Dermis microvascular lymphatic vessel endothelial cell (primary cell): ENCODE measurements at places on chromosomes 6 and 20.

- DNase-seq = peak; percentile 78
Measured at GRCh38 chr20:48722737-48723191, 105.0 kb downstream of the PREX1 start.

DNA sequence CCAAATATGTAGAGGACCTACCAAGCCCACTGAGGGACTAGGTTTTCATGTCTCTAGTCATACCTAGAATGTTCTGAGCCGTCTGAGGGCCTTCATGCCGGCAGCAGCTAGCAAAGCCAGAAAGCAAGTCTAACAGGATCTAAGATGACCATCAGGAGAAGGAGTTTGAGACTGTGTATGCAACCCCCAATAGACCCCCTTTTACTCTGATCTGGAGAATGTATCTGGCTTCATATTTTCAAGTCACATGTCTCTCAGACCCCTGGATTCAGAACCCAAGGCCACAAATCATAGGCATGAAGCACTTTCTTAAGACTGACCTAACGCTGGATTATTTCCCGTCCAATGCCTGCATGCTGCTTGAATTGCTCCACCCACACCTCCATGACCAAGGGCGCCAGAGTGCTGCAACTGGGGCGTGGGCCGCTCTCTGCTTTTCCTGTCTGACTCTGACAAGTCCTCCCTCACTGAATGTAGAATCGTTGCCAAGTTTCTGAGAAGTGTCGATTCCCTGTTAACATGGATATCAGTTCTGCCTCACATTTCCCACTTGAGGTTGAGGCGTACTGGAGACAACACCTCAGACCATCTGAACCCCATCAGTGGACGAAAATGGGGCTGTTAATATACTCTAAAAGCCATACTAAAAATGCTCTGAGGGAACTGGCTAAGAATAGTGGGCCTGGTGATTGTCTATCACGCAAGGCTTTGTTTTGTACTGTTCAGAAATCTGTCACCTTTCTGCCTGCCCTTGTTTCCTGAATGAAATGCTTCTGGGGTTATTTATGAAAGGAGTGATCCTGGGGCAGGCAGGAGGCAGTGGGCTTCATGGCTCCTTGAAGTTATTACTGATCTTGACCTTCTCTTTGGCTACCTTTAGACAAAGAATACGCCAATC lies 23.9 kb upstream of the ASXL1 start:
- DNase-seq = peak; percentile 94

DNA sequence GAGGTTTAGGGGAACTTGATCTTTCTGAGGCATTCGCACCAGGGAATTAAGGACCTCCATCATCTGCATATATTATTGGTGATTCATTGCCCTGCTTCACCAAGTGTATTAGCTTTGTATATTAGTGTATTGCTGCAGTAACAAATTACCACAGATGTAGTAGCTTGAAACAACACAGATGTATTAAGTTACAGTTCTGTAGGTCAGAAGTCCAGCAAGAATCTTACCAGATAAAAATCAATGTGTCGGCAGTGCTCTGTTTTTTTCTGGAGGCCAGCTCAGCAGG lies 65.8 kb downstream of the HMGN3 start:
- peak; percentile 13 for DNase-seq

DNA sequence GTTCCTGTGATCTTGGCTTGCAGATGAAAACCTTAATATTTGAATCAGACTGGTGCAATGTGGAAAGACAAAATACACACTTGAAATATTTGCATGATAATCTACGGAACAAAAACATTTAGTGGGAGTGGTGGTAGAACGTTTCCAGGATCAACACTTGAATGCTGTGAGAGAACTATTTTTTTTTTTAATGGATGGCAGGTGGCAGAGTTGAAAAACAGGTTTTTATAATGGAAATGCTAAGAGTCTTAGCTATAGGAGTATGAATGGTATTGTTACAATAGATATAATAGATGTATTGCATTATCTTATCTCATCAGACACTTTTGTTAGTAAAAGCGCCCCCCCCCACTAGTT lies 49.2 kb downstream of the CDKAL1 start:
- no peak for DNase-seq

- DNase-seq = no peak
Measured at GRCh38 chr6:18509871-18510643, 122.9 kb downstream of the RNF144B start.

DNA sequence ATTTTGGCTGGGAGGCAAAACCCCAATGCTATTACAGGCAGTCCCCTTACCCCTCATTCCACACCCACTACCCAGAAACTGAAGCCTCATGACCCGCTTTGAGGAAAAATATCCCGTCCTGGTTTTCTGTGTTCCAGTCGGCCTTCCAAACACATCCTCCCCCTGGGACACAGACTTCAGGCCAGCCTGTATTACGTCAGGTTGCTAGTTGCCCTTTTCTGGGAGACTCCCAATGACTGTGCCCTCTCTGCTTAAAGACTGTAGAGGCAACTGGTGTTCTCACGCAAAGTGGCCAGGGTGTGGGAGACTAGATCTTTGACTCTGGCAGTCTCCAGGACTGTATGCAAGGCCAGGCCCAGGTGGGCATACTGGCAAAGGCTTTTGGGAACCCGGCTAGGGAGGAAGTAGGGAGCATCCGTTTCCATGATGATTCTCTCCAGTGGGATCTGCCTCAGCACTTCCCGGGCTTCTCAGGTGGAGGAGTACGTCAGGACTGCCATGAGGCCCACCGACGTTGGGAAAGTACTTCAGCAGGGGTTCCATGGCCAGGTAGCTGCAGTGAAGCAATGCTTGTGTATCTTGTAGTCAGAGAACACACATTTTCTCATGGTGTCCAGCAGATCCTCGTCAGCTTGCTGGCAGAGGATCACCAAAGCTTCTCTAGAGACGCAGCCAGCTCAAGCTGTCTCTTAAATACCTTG lies 34.9 kb downstream of the DYNLT1 start:
- no peak for DNase-seq

DNA sequence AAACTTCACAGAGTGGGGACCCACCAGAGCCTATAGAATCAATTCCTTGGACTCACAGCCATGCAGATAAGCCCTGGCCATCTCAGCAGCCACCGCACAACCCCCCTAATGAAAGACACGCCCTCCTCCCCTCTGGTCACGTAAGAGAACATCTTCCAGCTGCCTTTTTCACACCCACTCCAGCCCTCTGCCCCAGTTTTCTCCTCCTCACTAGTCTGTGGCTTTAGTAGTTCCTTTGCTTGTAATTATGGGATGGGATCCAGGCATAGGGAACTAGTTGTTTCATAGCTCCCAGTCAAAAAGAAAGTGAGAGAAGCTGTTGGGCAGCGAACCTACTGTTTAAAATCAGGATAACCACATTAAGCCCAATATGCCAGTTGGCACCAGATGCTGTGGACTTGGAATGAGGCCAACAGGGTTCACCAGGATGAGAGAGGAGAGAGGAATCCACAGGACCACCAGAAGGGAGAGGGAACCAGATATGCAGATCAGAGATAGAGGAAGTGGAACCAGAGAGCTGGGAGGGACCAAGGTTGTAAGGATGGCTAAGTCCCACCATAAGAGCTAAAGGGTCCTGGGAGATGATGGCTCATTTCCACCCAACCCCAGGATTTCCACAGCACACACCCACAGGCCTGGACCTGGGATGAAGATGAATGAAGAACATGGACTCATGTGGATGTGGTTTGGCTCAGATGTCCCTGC lies 9.0 kb upstream of the BTN3A1 start:
- no peak for DNase-seq

- no peak for DNase-seq
Measured at GRCh38 chr20:36441416-36441815, 99.9 kb upstream of the MYL9 start.

DNA sequence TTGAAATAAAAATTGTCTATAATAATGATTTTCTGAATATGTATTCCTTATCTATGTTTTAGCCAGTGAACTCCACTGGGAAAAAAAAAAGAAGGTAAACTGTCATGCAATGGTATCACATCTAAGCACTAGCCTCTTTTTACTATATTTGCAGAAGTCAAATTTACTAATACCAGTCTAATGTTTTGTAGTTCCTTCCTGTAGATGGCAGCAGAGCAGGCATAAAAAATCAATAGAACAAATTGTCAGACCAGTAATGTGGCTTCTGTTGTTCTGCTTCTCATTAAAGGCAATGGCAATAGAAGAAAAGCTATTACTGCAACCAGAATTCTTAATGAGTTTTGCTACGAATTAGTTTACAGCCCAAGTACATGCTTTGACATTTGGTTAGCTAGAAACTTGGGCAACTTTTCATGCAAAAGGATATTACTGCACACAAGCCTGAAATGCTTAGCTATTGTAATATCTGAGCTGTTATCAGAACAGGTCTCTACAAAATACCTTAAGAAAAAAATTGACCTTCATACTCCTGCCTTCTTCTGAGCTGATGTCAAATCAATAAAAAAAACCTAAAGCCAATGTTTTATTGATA lies 476.9 kb downstream of the KHDRBS2 start:
- no peak for DNase-seq

DNA sequence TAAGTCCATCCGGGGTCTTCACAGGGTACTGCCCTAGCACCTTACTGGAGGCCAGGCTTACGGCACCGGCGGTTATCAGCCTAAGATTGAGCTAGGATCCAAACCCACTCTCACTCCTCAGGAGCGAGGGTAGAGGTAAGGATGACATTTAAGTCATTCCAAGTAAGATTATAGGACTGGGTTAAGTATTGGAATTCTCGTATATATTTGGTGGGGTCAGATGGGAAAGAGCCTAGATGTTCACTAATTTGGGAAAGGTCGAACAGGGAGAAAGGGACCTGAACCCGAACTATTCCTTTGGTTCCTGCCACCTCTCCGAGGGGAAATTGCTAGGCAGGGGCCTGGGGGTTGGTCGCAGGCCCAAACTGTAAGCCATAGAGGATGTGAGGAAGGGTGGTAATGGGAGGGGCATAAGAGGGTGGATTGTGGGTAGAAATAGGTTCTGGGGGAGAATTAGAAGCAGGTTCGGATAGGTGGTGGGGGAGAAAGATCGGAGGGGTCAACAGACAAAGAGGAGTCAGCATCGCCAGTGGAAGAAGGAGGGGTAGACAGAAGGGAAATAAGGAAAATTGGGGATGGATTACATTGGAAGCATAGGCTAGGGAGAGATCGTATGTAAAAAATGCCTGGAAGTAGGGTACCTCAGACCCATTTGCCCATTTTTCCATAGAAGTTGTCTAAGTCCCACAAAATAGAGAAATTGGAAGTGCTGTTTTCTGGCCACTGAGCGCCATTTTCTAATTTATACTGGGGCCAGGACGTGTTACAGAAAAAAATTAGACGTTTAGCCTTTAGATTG lies 747.1 kb upstream of the ADGRB3 start:
- no peak for DNase-seq

GRCh38 chr20:57468523-57469417 lies 56.2 kb downstream of the CTCFL start:
- no peak for DNase-seq

DNA sequence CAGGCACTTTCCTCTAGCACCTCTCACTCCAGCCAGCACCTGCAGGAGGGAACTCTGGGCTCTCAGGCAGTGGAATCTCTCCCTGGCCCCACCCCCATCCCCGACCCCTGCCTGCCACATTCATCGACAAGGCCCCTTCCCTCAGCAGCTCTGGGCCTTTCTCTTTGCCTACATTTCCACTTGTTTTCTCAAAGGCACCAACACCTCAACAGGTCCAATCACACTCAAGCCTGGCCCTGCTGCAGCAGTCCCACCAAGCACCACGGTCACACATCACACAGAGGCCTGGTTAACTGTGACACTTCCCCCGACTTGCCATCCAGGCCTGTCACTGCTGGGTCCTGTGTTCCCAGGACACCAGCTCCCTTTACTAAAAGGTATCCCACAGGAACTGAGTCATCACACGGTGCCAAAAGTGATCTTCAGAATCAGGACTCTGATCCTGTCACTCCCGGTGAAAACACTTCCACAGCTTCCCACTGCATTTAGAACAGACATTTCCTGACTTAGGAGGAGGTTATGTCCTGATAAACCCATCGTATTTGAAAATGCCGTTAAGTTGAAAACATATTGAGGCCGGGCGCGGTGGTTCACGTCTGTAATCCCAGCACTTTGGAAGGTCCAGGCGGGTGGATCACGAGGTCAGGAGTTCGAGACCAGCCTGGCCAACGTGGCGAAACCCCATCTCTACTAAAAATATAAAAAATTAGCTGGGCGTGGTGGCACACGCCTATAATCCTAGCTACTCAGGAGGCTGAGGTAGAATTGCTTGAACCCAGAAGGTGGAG lies 54.9 kb downstream of the MYH7B start:
- DNase-seq = peak; percentile 23

DNA sequence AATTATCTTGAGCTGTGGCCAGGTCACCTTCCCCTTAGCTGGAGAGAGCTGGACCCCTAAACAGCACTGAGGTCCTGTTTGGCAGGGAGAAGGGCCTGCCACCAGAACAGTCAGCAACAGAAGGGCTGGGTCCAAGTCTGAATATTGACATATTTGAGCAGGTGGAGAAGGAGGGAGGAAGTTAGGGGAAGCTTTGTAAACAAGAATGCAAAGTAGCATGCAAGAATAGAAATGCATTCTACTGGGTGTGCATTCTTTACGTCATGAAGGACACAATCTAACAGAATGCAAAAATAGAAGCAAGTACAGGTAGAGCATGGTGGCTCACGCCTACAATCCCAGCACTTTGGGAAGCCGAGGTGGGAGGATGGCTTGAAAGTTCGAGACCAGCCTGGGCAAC lies 100.5 kb downstream of the QRSL1 start:
- no peak for DNase-seq

- no peak for DNase-seq
Measured at GRCh38 chr20:22711971-22712755, 127.8 kb upstream of the FOXA2 start.

DNA sequence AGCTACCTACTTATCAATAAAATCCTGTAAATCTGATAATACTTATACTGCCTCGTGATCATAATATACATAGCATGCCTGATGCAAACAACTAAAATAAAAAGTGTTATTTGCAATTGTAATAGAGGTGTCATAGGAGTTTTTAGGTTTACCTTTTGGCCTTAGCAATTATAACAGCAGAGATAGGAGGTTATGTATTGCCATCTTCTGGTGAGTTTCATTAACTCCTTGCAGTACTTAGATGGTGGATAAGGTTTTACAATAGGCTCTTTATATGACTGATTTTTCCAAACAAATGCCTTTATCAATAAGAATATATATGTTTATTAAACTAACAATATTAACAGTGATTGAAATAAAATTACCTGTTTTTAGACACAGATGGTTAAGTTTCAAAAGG lies 27.8 kb upstream of the MYCT1 start:
- DNase-seq = peak; percentile 52

GRCh38 chr20:53949319-53949839 lies 121.0 kb downstream of the BCAS1 start:
- DNase-seq = peak; percentile 74
